Large intestine (tissue), 12 donors: ENCODE measurements at places on chromosomes 7 and 10.

DNA sequence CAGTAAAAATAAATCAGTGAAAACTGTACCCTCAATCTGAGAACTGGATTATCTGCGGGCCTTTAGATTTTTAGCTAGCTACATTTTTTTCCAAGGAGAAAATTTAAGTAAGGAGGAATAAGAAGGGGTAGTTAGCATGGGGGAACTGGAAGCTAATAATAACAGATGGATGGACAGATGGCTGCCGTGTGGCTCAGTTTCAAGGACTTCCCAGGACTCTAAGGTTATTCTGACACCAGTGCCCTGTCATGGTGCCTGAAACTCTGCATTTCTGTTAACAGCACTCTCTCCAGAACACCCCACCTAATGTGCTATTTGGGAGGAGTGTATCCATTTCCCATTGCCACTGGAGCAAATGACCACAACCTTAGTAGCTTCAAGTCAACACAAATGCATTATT, 75.7 kb upstream of the PDE1C start:
- H3K4me3 ChIP-seq = no peak overlapping the region
- H3K36me3 ChIP-seq = no peaks in the 10 kb centered on the region
- no peak overlapping the region for H3K27ac ChIP-seq
- H3K4me1 ChIP-seq = no peaks in the 10 kb centered on the region
- no peak for DNase-seq
- no peaks in the 10 kb centered on the region for H3K27me3 ChIP-seq

GRCh38 chr10:122642726-122643605, 56.7 kb downstream of the C10orf120 start:
- H3K36me3 ChIP-seq = peaks cover 8% of the 10 kb centered on the region
- H3K27ac ChIP-seq = no peak overlapping the region
- no peak overlapping the region for H3K4me3 ChIP-seq
- DNase-seq = no peak
- H3K4me1 ChIP-seq = no peaks in the 10 kb centered on the region
- H3K27me3 ChIP-seq = no peaks in the 10 kb centered on the region

DNA sequence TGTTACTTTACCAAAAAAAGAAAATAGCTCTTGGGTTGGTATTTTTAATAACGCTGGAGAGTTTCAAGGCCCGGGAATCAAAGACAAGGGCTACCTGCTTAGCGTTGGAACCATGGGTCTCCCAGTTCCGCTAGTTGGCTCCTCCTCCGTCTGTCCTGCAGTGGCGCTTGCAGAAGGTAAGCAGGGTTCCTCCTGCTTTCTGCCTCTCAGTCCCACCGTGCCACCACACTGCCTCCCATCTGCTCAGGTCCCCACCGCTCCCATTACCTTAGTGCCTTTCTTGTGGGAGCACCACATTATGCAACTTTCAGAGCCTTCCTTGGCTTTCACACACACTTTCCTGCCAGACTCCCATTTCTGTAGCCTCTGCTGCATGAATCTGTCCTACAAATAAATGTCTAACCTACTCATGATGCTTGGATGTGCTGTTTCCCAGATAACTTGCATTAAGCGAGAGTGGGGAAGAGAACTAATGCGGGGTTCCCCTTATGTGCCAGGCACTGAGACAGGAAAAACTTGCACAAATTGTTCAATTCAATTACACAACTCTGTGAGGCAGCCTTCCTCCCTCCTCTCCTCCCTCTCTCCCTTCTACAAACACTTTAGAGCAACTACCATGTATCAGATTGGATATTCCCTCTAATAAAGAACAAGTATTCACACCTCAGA, 124.5 kb downstream of the AOAH start:
- no peaks in the 10 kb centered on the region for H3K27me3 ChIP-seq
- peaks cover 3% of the 10 kb centered on the region for H3K4me1 ChIP-seq
- no peaks in the 10 kb centered on the region for H3K36me3 ChIP-seq
- H3K4me3 ChIP-seq = no peak overlapping the region

GRCh38 chr10:33137356-33138005, 179.5 kb upstream of the ITGB1 start:
- H3K4me1 ChIP-seq = peaks cover 27% of the 10 kb centered on the region
- no peak overlapping the region for H3K4me3 ChIP-seq
- no peaks in the 10 kb centered on the region for H3K27me3 ChIP-seq
- H3K36me3 ChIP-seq = no peaks in the 10 kb centered on the region
- peak overlapping the region; percentile 79 for H3K27ac ChIP-seq
- DNase-seq = no peak

- no peaks in the 10 kb centered on the region for H3K36me3 ChIP-seq
- no peak overlapping the region for H3K4me3 ChIP-seq
- no peak overlapping the region for H3K27ac ChIP-seq
- peak; percentile 6 for DNase-seq
- H3K27me3 ChIP-seq = no peaks in the 10 kb centered on the region
Observed at GRCh38 chr10:4688601-4689000, 137.4 kb upstream of the AKR1E2 start.

GRCh38 chr10:128211953-128212727, 85.9 kb upstream of the MKI67 start:
- H3K36me3 ChIP-seq = no peaks in the 10 kb centered on the region
- H3K27ac ChIP-seq = no peak overlapping the region
- peak; percentile 82 for DNase-seq
- H3K4me3 ChIP-seq = no peak overlapping the region
- no peaks in the 10 kb centered on the region for H3K4me1 ChIP-seq
- peaks cover 2% of the 10 kb centered on the region for H3K27me3 ChIP-seq

DNA sequence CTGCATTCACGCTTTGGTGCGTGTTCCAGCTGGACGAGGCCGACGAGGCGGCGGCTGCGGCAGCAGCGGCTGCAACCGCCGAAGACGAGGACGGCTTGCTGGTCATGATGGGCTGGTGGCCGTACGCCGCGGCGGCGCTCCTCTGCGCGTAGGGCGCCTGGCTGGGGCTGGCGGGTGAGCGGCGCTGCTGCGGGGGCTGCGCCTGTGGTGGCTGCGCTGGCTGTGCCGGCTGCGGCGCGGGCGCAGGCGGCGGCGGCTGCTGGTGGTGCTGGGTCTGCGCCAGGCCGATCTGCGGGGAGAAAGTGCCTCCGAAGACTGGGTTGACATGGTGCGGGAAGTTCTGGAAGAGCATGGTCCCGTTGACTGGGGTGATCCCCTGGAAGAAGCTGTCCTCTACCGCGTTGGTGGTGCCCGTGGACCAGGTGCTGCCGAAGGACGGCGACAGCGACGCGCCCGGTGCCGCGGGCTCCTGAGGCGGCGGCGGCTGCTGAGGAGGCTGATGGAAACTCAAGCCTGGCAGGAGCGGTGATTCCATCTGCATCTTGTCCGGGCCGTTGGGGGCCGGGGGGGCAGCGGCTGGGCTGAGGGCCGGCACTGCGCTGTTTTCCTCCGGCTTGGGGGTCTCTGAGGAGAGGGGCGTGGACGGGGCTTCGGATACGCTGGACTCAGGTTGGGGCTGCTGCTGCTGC, 51.1 kb downstream of the CPEB3 start:
- peak overlapping the region; percentile 76 for H3K27ac ChIP-seq
- H3K4me1 ChIP-seq = peaks cover 9% of the 10 kb centered on the region
- no peaks in the 10 kb centered on the region for H3K27me3 ChIP-seq
- DNase-seq = peak; percentile 17
- peak overlapping the region; percentile 65 for H3K4me3 ChIP-seq
- H3K36me3 ChIP-seq = no peaks in the 10 kb centered on the region

GRCh38 chr10:131450216-131450765, 138.8 kb upstream of the TCERG1L start:
- DNase-seq = no peak
- no peaks in the 10 kb centered on the region for H3K36me3 ChIP-seq
- peaks cover 21% of the 10 kb centered on the region for H3K27me3 ChIP-seq
